Tracheal epithelial cell (primary cell): ENCODE measurements at places on chromosomes 13 and 19. TPM values are rescaled to one million over a fixed set of nuclear protein-coding genes. Genes with fewer than 3 reads are reported as not detected.

ICAM5 gene
- total RNA-seq = 13.2 and 32.0 TPM in 2 replicates

IGFL3 gene
- total RNA-seq = not detected in 2 replicates

ZNF559 gene
- 7.2 and 13.0 TPM in 2 replicates for total RNA-seq

RNF113B gene
- not detected in 2 replicates for total RNA-seq

C3 gene
- total RNA-seq = 5.1 and 32.8 TPM in 2 replicates

COX7A1 gene
- 0.48 and 3.0 TPM in 2 replicates for total RNA-seq

SRRM5 gene
- not detected in 2 replicates for total RNA-seq

SIGLEC5 gene
- not detected in 2 replicates for total RNA-seq

ZNF844 gene
- total RNA-seq = 2.3 and 3.6 TPM in 2 replicates

ZNF345 gene
- 1.4 and 3.0 TPM in 2 replicates for total RNA-seq

PSG2 gene
- not detected in 2 replicates for total RNA-seq

FOXO1 gene
- total RNA-seq = 7.2 and 13.2 TPM in 2 replicates

STOML3 gene
- total RNA-seq = not detected in 2 replicates

FFAR3 gene
- total RNA-seq = not detected in 2 replicates

CLDN10 gene
- total RNA-seq = 1.7 TPM in 1 of 2 replicates, not detected in the other

ZNF726 gene
- total RNA-seq = 0.85 and 1.2 TPM in 2 replicates

VSTM2B gene
- total RNA-seq = not detected in 2 replicates

RXFP2 gene
- total RNA-seq = not detected in 2 replicates

LYPD3 gene
- total RNA-seq = 4.9 and 13.0 TPM in 2 replicates

APOE gene
- total RNA-seq = 43.1 and 335 TPM in 2 replicates

RPS5 gene
- 3,310 and 4,284 TPM in 2 replicates for total RNA-seq

SPART gene
- total RNA-seq = 46.7 and 48.2 TPM in 2 replicates

SYT5 gene
- total RNA-seq = 0.72 and 1.3 TPM in 2 replicates
